Spleen (tissue), 13 donors: ENCODE measurements at places on chromosomes 3 and 15.

- H3K4me3 ChIP-seq, result no peak overlapping the region
- no peaks in the 10 kb centered on the region for H3K27me3 ChIP-seq
- no peaks in the 10 kb centered on the region for H3K4me1 ChIP-seq
- H3K27ac ChIP-seq, result no peak overlapping the region
- no peak for DNase-seq
Observed at GRCh38 chr15:91517491-91518200, 335.9 kb upstream of the SLCO3A1 start.

- no peak for DNase-seq
- H3K36me3 ChIP-seq, result no peaks in the 10 kb centered on the region
- no peak overlapping the region for H3K4me3 ChIP-seq
- H3K4me1 ChIP-seq, result peaks cover 40% of the 10 kb centered on the region
Observed at GRCh38 chr15:52233405-52233804, 42.2 kb upstream of the GNB5 start.

- H3K4me3 ChIP-seq, result no peak overlapping the region
- H3K27me3 ChIP-seq, result no peaks in the 10 kb centered on the region
- no peak overlapping the region for H3K27ac ChIP-seq
- no peaks in the 10 kb centered on the region for H3K4me1 ChIP-seq
- no peak for DNase-seq
Observed at GRCh38 chr3:160808838-160809237, 52.8 kb downstream of the PPM1L start.

GRCh38 chr3:170564664-170565063 lies 21.2 kb downstream of the SLC7A14 start:
- H3K27me3 ChIP-seq, result no peaks in the 10 kb centered on the region
- no peaks in the 10 kb centered on the region for H3K4me1 ChIP-seq
- no peaks in the 10 kb centered on the region for H3K36me3 ChIP-seq
- no peak for DNase-seq
- H3K27ac ChIP-seq, result no peak overlapping the region
- H3K4me3 ChIP-seq, result no peak overlapping the region

GRCh38 chr3:84980011-84980410 lies 21.2 kb downstream of the CADM2 start:
- no peak overlapping the region for H3K4me3 ChIP-seq
- no peaks in the 10 kb centered on the region for H3K4me1 ChIP-seq
- H3K36me3 ChIP-seq, result no peaks in the 10 kb centered on the region
- DNase-seq, result no peak
- no peak overlapping the region for H3K27ac ChIP-seq
- H3K27me3 ChIP-seq, result no peaks in the 10 kb centered on the region

DNA sequence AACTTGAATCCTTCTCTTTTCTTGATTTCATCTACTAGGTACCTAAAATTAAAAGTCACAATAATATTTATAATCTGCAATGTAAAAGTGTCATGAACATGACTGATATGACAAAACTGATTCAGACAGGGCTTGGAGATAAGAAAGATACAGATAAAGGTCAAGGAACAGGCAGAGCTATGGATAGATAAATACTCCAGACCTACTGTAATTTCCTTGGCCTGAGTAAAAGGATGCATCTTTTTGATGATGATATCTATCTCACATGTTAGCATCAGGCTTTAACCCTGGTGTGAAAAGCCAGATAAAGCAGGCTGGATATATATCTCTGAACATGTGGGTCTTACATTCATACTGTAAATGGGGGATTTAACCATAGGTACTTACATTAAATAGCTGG lies 108.1 kb downstream of the GADL1 start:
- H3K4me1 ChIP-seq, result no peaks in the 10 kb centered on the region
- no peak overlapping the region for H3K27ac ChIP-seq

DNA sequence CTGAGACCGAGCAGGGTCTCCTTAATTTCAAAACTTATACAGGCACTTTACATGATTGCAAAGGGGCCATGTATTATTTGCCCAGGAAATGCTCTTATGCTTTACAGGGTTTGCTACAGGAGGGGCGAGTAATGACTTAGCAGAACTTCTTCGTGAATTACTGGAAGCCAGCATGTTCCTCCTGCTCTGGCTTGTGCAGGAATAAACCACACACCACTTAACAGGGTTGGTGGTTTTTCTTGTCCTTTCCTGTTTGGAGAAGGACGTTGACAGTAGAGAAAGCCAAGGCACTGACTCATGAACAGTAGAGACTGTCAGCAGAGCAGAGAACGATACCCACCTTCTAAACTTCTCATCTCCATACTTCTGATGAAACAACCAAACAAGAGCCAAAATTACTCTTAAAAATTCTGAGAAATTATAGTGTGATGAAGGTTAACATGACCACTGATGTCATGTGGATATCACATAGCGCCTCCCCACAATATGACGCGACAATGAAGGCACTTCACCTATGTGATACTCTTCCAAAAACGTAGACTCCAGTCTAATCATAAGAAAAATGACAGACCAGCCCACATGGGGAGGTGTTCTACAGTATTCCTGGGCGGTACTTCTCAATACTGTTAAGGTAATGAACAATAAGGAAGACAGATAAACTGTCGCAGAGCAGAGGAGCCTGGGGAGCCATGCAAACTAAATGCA lies 24.7 kb upstream of the MCTP2 start:
- no peaks in the 10 kb centered on the region for H3K36me3 ChIP-seq
- DNase-seq, result no peak
- no peak overlapping the region for H3K4me3 ChIP-seq
